Smooth muscle cell of the brain vasculature (primary cell): ENCODE measurements at places on chromosomes 11 and 22.

DNA sequence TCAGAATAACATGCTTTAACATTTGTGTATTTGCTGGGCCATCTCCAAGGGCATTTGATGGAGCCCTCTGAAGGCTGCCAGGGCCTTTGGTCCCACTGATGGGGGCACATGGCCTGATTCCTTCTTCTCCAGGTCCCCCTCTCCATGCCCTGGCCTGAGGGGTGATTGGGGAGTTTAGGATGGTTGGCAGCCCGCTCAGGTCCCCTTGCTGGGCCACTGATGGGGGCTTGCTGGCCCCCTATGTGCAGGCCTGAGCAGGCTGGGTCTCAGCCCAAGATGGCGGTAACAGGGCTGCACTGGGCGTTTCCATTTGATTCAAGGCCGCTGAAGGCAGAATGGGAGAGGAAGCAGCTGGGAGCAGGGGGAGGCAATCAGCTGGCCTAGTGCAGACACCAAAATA lies 113.7 kb upstream of the NECTIN1 start:
- no peak for DNase-seq

GRCh38 chr11:115199481-115200069 lies 304.6 kb downstream of the CADM1 start:
- no peak for DNase-seq

DNA sequence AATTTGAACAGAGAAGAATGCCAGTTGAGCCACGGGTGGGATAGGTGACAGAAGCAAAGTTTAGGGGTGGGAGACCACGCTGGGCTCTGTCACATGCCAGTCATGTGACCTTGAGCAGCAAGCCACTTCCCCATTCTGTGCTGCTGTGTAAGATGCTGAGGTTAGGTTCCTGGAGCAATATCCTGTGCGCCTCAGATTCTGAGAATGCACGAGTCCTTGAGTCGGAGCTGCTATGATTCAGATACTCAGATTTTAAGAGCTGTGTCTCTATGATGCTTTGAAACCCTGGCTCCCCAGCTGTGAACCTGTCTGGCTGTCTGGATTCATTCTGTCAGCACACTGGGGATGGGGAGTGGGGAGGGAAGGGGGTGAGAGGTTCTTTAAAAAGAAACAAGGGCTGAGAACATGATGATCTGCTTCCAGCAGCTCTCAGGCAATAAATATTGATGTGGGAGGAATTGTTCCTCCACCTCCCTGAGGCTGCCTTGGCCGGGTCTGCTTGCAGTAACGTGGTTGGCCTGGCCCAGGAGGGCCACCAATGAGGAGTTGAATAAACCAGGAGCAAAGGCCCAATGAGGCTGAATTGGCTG lies 24.0 kb downstream of the SLCO2B1 start:
- no peak for DNase-seq

- no peak for DNase-seq
These were observed 887.1 kb downstream of the DLG2 start for GRCh38 chr11:84740050-84740449.

- DNase-seq = no peak
These were observed 12.0 kb downstream of the P2RY6 start for GRCh38 chr11:73284106-73284505.

DNA sequence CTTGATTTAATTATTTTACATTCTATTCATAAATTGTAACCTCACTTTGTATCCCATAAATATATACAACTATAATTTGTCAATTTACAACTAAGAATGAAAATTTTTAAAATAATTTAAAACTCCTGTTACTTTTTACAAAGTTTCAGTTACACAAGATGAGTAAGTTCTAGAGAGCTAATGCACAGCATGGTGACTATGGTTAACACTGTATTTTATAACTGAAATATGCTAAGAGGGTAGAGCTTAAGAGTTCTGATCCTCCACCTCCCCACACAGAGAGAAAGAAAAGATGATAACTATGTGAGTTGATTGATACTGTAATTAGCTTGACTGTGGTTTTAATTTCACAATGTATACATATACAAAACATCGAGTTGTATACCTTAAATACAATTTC lies 412.5 kb upstream of the DDI1 start:
- no peak for DNase-seq

DNA sequence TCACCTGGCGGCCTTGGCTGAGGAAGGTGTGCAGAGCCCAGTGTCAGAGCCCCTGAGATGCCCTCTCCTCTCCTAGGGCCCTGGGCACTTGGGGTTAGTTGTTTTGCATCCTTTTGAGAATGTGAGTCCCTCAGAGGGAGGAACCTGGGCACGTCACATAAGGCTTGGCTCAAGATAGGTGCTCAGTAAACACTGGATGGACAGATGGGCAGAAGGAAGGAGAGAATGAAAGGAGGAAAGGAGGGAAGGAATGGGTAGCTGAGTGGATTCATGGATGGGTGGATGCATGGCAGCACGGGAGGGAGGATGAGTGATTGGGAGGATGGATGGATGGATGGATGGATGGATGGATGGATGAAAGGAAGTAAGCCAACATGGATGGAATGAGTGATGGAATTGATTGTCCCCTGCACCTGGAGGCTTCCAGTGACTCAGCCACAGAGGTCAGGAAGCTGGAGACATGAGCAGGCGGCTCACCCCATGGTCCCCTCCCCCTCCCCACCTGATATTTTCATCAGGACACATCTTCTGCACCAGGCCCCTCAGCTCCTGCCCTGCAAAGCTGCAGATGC lies 62.2 kb downstream of the IGLL1 start:
- DNase-seq = no peak

GRCh38 chr11:44539971-44540370 lies 25.5 kb upstream of the CD82 start:
- no peak for DNase-seq

DNA sequence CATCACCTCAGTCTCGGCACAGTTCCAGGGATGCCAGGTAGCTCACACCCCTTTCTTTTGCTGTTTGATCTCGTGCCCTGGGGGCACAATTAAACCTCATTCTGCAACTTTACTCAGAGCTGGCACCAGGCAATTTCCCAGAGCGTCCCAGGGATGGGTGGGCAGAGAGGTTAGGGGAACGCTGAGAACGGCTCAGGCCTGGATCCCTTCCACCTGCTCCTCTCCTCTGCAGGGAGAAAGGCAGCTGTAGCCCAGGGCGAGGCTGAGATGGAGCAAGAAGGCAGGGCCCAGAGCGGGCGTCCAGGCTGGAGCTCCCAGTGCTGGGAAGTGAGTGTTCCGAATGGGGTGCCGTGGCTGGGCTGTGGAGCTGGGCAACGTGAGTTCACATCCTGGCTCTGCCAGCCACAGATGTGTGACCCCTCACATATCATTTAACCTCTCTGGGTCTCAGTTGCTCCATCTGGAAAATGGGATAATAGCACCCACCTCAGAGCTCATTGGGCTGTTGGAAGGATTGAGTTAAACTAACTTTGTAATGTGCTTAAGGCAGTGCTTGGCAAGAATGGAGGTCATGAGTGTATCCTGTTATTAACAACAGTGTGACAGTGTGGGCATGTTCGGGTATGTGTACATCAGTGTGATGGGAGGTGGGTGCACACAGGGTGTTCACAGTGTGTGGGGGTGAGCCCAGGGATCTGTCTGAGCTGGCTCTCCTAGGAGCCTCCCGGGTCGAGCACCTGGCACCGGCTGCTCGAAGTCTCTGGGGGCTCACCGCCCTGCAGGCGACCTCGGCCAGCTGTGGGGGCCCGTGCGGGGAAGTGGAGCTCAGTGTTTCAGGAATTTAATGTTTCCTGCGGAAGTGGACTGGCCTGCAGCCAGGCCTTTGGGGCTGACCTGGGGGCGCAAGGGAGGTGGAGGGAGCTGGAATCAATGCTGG lies 15.5 kb downstream of the OTUB1 start:
- DNase-seq = no peak

DNA sequence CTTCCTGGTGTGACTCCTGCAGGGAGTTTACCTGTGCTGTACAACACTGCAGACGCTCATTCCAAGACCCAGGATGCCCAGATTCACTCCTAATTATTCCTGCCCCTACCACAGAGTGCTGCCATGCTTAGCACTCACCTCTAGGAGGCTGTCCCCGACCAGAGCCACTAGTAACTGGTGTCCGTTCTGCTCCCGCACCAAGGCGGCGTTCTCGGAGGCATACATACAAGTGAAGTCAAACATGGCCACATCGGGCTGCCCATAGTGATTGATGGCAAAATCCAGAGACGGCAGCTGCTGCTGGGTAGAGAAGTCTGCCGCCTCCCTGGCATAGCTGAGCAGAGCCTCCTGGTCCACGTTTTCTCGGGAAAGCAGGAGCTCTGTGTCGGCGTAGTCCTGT lies 122.3 kb upstream of the BID start:
- DNase-seq = no peak

GRCh38 chr11:88348870-88349269 lies 11.3 kb upstream of the CTSC start:
- DNase-seq = no peak

DNA sequence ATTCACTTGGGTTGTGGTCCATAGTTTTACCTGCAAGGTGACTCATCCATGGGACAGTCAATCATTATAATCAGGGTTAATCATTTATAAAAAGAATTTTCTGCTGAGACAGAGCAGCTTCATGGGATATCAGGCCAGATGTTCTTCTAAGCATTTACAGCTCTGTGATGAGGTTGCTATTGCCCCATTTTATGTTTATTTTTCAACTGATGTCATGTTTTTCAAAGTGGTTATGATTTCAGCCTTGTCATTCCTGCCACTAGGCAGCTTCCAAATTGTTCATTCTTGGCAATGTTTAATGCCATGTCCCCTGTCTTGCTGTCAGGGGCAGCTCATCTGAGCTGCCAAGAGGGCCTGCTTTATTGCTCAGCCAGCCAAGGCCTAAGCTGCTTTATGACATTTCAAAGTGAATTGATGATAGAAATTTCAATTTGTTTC lies 35.9 kb upstream of the ZBED5 start:
- no peak for DNase-seq

DNA sequence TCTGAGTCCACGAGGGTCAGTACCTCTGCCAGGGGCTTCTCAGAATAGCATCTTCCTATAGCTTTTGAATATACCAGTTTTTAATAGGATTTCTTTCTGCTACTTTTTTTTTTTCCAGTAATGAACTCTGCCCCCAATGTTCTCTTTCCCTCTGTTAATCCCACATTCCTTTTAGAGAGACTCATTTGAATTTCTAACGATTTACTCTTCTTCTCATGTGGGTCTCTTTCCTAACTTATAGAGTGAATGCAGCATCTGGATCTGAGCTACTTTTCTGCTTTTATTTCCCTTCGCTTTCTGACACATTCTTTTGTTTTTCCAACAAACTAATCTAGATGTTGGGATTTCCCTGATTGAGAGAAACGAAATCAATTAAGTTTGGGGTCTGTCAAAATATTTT lies 71.4 kb downstream of the INSC start:
- no peak for DNase-seq

GRCh38 chr11:27447288-27448183 lies 25.1 kb downstream of the LGR4 start:
- no peak for DNase-seq

- DNase-seq = no peak
These were observed 5.0 kb upstream of the MCHR1 start for GRCh38 chr22:40674274-40674673.

- DNase-seq = no peak
These were observed 106.6 kb downstream of the EMSY start for GRCh38 chr11:76551400-76551799.

DNA sequence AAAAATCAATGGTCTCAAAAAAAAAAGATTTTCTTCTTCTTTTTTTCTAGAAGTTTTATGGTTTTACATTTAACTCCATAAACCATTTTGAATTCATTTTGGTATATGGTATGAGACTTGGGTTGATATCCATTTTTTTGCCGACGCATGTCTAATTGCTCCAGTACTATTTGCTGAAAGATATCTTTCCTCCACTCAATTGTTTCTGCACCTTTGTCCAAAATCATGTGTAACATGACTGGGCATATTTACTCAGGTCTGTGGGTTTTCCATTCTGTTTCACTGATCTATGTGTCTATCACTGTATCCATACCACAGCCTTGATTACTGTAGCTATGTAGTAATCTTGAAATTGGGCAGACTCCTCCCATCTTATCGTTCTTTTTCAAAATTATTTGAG lies 15.6 kb upstream of the SCARF2 start:
- DNase-seq = no peak

- no peak for DNase-seq
These were observed 810.7 kb downstream of the TBC1D22A start for GRCh38 chr22:47573141-47573540.

- no peak for DNase-seq
These were observed 44.7 kb upstream of the CD5 start for GRCh38 chr11:61057615-61058014.

DNA sequence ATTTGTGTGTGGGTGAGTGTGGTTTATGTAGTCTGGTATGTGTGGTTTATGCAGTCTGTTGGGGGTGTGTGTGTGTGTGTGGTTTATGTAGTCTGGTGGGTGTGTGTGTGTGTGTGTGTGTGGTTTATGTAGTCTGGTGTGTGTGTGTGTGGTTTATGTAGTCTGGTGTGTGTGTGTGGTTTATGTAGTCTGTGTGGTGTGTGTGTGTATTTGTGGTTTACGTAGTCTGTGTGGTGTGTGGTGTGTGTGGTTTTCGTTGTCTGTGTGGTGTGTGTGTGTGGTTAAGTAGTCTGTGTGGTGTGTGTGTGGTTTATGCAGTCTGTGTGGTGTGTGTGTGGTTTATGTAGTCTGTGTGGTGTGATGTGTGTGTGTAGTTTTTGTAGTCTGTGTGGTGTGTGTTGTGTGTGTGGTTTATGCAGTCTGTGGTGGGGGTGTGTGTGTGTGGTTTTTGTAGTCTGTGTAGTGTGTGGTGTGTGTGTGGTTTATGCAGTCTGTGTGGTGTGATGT lies 26.2 kb upstream of the PARVG start:
- no peak for DNase-seq

DNA sequence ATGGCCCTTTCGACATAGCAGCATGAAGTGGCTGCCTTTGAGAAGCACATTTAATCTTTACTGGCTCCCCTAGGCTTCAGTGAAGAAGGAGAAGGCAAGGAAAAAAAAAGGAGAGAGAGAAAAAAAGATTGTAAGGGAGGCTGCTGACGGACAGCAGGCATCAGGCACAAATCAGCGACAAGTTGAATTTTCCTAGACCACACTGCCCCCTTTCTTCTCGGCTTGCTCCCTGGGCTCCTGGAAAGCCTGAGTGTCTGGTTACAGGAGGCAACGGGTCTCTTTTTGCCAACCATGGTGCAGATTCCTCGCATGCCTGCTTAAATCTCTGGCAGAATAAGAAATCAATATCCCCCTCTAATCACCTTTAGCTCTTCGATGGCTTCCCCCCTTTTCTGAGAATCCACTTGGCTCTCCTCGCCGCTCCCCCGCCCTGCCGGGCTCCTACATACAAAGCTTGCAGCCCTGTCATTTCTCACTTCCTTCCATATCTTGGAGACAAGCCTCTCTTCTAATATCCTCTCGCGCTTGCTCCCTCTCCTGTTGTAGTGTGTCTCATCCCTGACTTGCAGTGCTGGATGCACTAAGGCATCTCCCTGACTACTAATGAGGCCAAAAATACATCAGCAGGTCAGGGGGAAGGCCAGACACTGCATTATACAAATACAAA lies 14.3 kb downstream of the BLID start:
- DNase-seq = no peak

GRCh38 chr11:57735619-57736298 lies 5.5 kb upstream of the SELENOH start:
- DNase-seq = no peak

- no peak for DNase-seq
These were observed 425.6 kb downstream of the SHANK2 start for GRCh38 chr11:70826541-70827335.

- DNase-seq = no peak
These were observed 4.8 kb downstream of the MUC5B start for GRCh38 chr11:1227551-1228100.
